ENCODE measurements at places on chromosomes 11 and 22.

GRCh38 chr11:117859488-117860112 lies 16.9 kb downstream of the FXYD6 start:
- DNase-seq = no peak

- no peak for DNase-seq
Measured at GRCh38 chr22:24976442-24977218, 24.1 kb downstream of the KIAA1671 start.

GRCh38 chr11:3720997-3721396 lies 49.8 kb upstream of the CHRNA10 start:
- DNase-seq = no peak

- DNase-seq = no peak
Measured at GRCh38 chr11:28054821-28055220, 53.1 kb downstream of the KIF18A start.

GRCh38 chr11:46278387-46279125 lies 1.1 kb downstream of the CREB3L1 start:
- DNase-seq = peak; percentile 71

GRCh38 chr11:118010738-118011461 lies 24.7 kb downstream of the IL10RA start:
- no peak for DNase-seq

DNA sequence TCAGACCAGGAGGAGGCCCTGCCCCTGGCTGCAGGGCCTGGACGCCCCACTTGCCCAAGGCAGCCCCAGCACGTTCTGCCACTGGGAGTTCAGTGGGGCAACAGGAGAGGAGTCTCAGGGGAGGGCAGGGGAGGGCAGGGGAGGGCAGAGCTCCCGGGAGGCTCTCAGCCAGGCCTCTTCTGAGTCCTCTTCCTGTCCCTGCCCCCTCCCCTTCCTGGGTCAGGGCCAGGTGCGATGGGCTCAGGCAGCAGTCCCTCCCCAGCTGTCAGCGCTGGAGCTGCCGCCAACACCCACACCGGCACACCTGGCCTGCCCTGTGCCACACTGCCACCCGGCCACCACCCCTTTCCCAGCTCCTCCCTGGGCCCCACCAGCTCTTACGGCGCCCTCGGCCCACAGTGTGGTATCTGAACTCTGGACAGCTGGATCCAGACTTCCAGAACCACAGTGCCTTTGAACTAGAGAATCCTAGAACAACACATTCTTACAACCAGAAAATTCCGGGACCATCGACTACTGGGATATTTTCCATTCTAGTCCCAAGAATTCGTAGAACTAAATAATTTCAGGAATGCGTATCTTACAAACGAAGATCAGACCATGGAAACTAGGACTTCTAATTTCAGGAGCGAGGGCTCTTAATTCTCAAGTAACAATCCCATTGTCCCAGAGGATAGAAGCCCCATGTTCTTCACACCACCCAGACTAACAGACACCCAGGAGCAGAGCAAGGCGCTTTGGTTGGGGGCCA lies 21.8 kb downstream of the RPL3 start:
- no peak for DNase-seq

GRCh38 chr22:22450343-22450839 lies 58.2 kb downstream of the ZNF280B start:
- DNase-seq = no peak

DNA sequence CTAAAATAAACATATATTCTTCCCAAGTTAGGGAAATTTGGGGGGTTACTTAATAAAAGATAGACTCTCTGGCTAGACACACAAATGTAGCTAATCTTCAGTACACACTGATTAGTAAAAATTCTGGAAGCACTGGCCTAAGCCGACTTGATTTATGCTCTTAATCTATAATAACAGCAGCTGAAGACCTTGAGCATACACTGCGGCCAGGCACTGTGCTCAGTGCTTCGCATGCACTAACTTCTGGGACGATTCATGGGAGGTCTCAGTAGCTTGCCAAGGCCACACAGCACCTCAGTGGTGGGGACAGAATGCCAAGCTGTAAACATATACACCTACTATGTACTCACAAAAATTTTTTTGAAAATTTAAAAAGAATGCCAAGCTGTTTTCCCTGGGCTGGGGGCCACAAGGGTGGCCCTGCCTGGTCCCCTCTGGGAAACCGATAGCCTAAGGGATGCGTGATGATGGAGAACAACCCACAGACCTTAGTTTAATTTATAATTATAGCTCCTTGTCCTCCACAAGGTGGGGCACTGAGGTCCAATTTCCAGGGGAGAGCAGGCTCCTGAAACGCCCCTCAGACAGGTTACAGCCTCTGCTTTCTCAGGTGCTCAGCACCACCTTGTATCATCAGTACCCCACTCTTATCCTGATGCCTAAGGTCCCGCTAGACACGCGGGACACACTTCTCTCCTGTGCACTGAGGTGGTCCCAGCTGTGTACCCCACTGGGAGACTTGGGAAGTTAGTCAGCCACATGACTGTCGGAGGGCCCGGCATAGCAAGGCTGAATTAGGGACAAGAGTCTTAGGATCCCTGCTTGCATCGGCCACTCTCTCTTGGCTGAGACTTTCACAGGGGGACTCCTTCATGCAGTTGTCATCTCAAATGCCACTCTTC lies 20.1 kb downstream of the SERPIND1 start:
- no peak for DNase-seq

DNA sequence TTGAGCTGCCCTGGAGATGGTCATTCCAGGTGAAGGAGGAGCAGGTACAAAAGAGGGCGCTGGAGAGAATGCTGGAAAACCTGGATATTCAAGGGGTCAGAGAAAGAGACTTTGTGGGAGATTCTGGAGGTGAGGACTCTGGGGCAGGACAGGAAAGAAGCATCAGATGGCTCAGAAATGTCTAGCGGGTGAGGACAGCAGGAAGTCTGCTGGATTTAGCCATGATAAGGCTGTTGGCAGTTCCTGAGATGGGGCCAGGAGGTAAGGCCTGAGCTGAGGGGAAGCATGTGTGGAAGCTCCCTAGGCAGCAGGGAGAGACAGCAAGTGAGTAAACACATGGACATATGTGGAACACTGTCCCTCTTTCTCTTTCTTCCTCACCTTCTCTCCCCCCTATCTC lies 1.5 kb downstream of the UPB1 start:
- DNase-seq = no peak

DNA sequence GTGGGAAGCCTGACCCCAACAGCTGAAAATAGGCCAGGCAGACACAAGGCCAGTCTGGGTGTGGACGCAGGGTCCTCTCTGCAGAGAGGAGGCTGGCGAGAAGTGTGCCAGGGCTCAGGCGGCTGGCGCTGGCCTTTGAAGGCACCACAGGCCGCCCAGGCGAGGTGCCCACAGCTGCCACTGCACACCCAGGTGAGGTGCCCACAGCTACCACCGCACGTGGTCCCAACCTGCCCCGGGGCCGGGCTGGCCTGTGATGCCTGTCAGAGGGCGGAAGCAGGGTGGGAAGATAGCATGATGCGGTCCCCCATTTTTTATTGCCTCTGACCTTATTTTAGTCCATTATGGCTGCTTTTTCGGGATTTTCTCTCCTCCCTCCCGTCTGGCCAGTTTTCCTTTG lies 1303.9 kb downstream of the BRD1 start:
- no peak for DNase-seq

- DNase-seq = no peak
Measured at GRCh38 chr22:40180403-40180802, 2.7 kb downstream of the TNRC6B start.

DNA sequence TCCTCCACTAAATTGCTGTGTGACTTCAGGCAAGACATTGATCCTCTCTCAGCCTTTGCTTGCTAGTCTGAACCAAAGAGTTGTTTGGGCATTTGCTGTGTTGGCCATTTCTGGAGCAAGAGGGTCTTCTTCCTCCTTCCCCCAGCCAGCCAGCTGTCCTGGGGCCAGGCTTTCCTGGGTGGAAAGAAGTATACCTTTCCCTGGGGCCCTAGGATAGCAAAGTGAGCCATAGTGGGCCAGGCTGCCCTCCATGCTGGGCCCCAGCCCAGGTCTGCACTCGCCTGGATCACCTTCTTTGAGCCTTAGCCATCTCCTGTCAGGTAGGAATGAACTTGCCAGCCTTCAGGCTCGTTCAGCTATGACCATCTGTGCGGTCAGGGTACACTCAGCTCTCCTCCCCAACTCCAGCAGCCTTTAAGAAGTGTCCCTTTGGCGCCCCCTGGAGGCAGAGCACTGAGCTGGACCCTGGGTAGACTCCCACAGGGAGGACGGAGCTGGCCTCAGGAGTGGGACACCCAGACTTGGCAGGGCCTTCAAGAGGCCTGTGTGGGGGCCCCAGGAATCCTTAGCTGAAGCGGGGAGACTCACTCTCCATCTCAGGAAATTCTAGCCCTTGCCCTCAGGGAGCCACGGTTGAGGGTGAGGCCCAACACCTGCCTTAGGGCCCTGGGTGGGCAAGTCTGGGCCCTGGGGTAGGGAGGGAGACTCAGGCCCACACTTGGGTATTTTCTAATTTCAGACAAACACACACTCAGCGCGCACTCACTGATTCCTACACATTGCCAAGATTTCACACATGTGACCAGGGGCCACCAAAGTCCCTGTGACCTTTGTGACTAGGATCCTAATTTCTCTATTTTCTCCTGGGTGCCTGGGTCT lies 35.6 kb upstream of the TPBGL start:
- peak; percentile 94 for DNase-seq

DNA sequence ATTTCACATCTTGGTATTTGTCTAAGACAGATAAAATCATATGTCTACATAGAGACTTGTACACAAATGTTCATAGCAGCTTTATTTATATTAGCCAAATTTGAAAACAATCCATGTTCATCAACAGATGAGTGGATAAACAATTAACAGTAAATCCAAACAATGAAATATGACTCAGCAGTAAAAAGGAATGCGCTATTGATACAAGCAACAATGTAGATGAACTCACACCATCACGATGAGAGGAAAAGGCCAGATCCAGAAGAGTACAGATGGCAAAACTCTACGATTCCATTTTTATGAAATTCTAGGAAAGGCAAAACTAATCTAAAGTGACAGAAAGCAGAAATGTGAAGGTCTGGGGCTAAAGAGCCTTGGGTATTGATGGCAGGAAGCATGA lies 384.3 kb downstream of the NTM start:
- DNase-seq = no peak

GRCh38 chr11:7427733-7428132 lies 57.6 kb upstream of the OLFML1 start:
- no peak for DNase-seq

DNA sequence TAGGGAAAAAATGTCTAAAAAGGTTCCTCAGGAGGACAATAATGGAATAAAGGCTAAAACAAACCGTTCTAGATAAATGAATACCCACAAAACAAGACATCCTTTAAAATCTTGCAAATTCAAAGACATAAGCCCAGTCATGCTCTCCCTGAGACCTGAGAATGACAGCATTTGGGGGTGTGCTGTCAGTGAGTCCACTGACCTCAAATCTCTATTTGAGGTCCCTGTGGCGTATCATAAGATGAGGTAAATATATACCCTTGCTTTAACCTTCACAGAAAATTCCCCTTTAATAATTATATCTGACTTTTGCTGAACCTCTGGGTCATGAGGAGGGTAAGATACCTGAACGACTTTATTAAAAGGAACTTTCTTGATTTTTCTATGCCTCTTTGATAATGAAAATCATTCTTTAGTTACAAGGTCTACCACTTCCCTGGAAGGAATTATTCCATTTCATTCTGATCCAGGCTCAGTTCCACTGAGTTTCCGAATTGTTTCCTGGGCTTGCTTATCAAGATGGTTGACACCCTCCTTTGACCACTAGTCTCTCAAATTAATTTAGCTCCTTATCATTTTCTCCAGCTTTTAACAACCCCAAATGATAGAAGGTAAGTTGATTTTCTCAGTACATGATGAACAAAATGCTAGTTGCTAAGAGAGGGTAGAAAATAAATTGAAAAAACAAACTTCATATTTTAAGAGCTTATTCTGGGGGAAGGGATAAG lies 53.8 kb upstream of the CHRM4 start:
- DNase-seq = no peak

- DNase-seq = no peak
Measured at GRCh38 chr11:118074785-118075184, 2.1 kb upstream of the TMPRSS4 start.

DNA sequence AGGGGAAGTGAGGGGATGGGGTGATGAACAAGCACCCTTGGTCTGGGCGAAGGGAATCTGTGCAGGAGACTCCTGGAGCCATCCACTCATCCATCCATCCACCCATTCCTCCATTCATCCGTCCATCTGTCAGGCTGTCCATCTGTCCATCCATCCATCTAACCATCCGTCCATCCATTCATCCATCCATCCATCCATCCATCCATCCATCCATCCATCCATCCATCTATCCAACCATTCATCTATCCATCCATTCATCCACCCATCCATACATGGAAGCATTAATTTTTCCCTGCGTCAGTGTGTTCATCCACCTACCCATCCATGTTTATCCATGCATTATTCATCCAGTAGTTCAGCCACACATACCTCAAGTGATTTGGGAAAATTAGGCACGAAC lies 32.0 kb downstream of the WNT11 start:
- no peak for DNase-seq

- no peak for DNase-seq
Measured at GRCh38 chr11:19409307-19409706, 168.6 kb upstream of the E2F8 start.

DNA sequence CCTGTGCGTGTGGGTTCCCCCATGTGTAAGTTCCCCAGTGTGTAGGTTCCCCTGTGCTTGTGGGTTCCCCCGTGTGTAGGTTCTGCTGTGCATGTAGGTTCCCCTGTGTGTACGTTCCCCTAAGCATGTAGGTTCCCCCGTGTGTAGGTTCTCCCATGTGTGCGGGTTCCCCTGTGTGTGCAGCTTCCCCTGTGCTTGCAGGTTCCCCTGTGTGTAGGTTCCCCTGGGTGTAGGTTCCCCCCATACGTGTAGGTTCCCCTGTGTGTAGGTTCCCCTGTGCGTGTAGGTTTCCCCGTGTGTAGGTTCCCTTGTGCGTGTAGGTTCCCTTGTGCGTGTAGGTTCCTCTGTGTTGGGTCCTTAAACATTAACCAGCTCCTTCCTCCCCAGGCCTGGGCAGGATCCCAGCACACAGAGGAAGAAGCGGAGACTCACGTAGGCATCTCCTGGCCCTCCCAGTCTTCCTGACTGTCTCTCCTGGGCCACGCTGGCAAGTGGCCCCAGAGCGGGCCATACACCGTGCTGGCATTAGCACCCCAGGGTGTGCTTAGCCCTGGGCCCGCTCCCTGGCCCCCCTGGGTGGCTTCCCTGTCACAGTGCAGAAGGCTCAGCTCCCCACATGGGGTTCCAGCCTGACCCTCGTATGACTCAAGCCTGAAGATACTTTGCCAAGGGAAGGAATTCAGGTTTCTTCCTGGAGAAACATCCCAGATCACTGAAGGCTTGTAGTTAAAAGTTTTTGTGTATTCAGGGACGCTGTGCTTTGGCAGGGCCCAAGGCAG lies 2.8 kb upstream of the GRAMD4 start:
- no peak for DNase-seq

DNA sequence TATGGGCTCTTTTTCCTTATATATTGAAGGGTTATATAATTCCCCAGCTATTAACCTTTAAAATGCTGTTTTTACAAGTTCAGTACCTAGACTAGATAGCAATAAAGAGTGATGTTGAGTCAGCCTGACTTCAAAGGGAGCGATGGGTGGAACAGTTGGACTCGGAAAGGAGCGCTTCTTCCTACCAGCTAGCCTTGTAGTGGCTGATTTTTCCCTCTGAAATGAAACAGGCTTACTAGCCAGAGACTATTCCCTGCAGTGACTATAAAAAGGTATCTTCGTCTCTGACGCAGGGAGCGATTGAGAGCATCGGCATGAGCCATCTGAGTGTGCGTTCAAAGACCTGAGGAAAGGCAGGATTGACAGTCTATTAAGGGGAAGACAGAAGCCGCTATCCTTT lies 66.0 kb upstream of the GRAMD1B start:
- no peak for DNase-seq

GRCh38 chr11:65928667-65929066 lies 9.4 kb downstream of the DRAP1 start:
- no peak for DNase-seq

- DNase-seq = no peak
Measured at GRCh38 chr11:113579292-113579940, 104.2 kb upstream of the DRD2 start.

Data from activated CD8-positive, alpha-beta memory T cell treated with anti-CD3 and anti-CD28 coated beads for 24 hours (primary cell).